Trophoblast cell (in vitro differentiated cells and primary cell): ENCODE measurements at places on chromosomes 7 and 10.

- no peak for DNase-seq
Observed at GRCh38 chr7:66558201-66558641, 70.5 kb upstream of the KCTD7 start.

DNA sequence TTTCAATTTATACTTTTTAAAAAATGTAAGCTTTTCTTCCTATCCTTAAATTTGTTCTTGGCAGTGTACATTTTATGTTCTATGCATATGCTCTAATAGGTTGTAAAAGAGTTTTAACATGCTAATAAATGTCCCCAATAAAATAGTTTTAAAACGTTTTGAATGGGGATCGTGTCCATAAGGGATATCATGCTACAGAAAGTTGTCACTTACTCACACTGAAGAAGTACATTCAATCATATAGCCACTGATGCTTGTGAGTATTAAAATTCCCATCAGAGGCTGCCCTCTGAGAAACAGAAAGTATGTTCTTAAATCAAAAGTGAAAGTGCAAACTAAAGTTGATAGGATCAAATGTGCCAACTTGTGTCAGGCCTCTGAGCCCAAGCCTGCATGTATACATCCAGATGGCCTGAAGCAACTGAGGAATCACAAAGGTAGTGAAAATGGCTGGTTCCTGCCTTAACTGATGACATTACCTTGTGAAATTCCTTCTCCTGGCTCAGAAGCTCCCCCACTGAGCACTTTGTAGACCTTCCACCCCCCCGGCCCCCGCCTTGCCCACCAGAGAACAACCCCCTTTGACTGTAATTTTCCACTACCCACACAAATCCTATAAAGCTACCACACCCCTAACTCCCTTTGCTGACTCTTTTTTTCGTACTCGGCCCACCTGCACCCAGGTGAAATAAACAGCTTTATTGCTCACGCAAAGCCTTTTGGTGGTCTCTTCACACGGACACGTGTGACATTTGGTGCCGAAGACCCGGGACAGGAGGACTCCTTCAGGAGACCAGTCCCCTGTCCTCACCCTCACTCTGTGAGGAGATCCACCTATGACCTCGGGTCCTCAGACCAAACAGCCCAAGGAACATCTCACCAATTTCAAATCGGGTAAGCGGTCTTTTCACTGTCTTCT lies 877 bp upstream of the NOD1 start:
- no peak for DNase-seq

DNA sequence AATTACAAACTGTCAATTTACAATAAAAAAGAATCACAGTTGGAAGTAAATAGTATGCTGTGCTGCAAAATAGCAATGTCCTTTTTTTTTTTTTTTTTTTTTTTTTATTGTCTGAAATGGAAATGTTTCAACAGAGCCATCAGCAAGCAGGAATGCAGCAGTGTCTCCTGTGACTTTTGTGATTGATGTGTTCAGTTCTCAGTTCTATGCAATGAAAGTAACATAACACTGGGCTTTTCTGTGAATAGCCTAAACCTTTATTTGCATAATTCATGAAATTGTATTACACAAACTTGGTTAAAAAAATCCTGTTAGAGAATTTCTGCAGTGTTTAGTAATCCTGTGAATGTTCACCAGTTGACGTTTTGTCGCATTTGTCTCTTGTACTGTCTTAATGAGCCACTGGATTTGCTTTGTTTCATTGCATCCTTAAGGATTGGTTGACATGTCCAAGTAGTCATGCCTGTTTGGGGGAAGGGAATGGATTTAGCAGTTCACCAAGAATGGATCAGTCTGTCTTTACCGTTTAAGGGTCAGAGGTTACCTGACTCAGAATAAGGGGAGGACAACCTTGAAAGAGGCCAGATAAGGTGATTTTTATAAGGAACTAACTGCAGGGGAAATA lies 192.7 kb downstream of the MLLT10 start:
- peak; percentile 16 for DNase-seq

DNA sequence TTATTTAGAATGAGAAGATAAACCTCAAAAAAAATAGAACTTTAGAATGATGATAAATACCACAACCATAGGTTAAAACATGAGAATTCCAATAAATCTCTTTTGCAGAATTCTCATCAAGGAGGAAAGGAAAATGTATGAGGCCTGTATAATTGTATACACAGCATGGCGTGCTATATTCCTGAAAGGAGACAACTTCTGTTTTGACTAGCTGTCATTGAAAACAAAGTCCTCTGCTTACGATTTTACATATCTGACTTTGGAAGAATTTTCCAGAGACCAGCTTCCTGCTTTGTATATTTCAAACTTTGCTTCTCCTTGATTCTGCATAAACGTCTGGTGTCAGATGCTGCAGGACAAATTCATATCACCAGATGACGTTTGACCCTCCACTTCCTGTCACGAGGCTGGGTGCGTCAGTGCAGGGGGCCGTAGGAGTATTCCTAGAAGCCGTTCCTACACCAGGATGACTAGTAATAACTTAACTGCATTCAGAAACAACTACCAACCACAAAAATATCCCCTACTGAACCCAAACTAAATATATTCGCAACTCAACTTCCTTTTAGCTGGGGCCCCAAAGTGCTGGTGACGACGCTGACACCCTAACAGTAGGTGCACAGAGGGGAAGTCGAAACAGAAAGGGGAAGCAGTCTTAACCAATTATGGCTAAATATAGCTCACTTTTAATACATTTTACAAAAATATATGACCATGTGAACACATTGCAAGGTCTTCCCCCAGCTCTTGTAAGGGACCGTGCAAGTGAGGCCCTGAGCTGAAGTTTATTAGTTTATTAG lies 178.6 kb upstream of the INHBA start:
- peak; percentile 27 for DNase-seq

- DNase-seq = peak; percentile 11
Observed at GRCh38 chr7:112103246-112103645, 103.0 kb downstream of the DOCK4 start.

DNA sequence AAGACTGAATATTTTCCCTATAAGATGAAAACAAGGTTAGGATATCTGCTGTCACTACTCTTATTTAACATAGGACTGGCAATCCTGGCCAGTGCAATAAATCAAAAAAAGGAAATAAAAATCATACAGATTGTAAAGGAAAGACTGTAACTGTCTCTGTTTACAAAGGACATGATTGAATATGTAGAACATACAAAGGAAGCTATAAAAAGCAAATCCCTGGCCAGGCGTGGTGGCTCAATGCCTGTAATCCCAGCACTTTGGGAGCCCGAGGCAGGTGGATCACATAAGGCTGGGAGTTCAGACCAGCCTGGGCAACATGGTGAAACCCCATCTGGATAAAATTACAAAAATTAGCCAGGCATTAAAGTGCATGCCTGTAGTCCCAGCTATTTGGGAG lies 15.8 kb downstream of the ZNF485 start:
- DNase-seq = no peak

- DNase-seq = no peak
Observed at GRCh38 chr7:33667196-33667595, 238.1 kb upstream of the BMPER start.

GRCh38 chr10:82251222-82251906 lies 376.4 kb downstream of the NRG3 start:
- DNase-seq = no peak

- DNase-seq = peak; percentile 2
Observed at GRCh38 chr7:109984729-109985128, 1106.2 kb upstream of the LRRN3 start.

GRCh38 chr7:121480058-121480457 lies 84.0 kb upstream of the FAM3C start:
- DNase-seq = peak; percentile 18

GRCh38 chr10:114259824-114260223 lies 20.8 kb downstream of the VWA2 start:
- no peak for DNase-seq

GRCh38 chr7:82044497-82045080 lies 274.7 kb upstream of the HGF start:
- DNase-seq = peak; percentile 16

DNA sequence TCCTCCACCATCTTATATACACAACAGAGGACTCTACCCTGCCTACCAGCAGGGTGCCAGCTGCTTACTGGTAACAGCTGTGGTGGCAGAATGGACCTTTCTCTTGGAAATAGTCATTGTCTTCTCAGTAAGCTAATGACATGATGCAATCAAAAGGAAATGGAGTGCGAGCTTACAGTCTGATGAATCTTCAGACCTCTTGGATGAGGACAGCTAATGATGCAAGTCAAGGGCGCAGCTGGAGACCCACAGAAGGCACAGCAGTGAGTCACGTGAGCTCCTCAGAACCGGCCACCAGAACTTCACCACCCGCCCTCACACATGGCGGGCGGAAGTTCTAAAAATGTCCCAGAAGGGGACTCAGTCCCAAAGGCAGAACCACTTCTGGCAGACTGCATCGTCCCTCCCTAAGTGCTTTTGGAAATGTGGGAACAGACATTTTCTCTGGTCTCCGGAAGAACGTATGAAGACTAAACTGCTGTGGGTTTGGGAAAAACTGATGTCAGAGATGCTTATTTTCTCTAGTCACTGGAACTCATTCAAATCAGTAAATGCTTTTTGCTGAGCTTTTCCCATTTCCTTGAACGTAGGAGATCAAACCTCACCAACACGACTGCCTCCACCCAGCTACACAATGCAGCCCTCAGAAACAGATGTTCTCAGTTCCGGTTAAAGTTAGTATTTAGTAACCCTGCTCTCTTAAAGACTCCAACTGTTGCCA lies 96.4 kb downstream of the FAS start:
- peak; percentile 35 for DNase-seq

DNA sequence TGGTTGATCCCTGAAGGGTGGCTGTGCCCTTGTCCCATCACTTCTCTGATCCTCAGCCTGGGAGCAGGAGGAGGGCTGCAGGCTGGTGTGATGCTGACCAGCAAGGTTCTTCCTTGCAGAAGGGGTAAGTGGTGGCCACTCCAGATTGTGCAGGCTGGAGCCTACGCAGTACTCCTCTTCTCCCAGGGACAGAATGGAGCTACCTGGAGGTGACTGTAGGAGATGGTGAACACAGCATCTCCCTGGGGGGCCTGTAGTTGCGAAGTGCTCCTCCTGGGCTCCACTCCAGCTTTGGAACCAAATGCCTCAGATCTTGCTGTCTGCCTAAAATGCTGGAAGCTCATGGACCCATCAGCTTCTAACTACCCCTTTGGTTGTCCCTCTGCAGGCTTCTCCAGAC lies 323.6 kb upstream of the PODXL start:
- DNase-seq = no peak
